ENCODE measurements at places on chromosomes 4 and X.

- no peak for DNase-seq
Observed at GRCh38 chrX:17390419-17390850, 15.4 kb downstream of the NHS start.

DNA sequence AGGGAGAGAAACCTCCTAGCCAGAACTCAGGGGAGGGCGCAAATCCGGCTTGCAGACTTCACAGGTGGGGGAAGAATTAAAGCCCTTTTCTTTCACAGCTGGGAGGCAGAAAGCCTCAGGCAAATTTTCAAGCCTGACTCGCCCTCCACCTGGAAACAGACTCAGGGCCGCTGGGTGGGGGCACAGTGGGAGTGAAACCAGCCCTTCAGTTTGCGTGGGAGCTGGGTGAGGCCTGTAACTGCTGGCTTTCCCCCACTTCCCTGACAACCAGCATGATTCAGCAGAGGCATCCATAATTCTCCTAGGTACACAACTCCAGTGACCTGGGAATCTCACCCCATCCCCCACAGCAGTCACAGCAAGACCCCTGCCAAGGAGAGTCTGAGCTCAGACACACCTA is 206.9 kb upstream of the INTU start:
- DNase-seq, result no peak

- no peak for DNase-seq
Observed at GRCh38 chr4:119765951-119766350, 137.3 kb upstream of the PDE5A start.

GRCh38 chr4:48654015-48654664 is 125.9 kb downstream of the FRYL start:
- DNase-seq, result no peak

- DNase-seq, result no peak
Observed at GRCh38 chr4:54475546-54475945, 182.2 kb upstream of the KIT start.

- peak; percentile 40 for DNase-seq
Observed at GRCh38 chrX:123878252-123878721, 18.4 kb downstream of the XIAP start.

DNA sequence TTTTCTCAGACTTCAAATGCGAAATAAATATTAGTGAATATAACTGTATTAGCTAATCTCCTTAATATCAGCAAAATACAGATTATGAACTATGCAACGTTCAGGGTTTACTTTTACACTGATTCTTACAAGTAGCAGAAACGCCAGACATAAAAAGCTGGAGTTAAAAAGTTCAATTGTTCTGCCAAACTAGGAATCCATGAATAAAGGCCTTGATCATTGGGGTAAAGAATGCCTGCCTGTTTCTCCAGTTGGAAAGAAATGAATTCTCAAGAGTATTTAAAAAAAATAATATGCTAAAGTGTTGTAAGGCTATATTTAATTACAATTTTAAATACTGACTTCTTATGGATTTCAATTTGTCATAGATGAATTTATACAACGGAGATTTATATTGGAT is 612.2 kb downstream of the DMD start:
- DNase-seq, result no peak

- DNase-seq, result no peak
Observed at GRCh38 chrX:68692651-68693050, 45.2 kb downstream of the STARD8 start.

DNA sequence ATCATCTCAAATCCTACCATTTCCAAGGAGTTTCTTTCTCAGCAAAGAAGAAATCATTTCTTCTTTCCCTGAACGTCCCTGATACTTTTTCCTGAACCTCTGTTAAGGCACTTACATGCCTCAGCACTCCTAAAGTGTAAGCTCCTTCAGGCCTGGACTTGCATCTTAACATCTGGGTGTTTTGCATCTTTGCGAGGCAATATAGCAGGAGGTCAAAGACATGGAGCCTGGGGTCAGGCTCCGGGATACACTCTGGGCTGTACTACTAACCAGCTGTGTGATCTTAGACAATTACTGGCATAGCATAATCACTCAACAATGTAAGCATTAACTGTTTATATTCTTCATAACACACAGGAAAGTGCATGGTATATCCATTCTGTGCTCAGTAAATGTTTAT is 275.5 kb upstream of the BOD1L1 start:
- no peak for DNase-seq

DNA sequence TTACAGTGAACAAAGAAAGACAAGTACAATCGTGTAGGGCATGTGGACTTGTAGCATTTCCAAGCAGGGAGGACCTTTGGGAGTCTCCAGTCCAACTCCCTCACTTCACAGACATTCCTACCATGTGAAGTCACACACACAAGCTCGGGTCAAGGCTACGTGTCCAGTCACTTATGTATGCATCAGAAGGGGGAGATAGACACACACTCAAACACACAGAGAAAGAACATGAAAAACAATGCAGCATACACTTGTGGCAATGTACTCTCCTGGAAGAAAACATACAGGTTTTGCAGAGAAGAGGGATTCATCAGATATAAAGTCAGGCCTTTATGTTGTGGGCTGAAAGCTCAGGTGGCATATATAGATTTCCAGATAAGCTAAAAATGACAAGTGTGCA is 136.1 kb upstream of the MID1 start:
- DNase-seq, result no peak

- DNase-seq, result no peak
Observed at GRCh38 chrX:20382518-20383297, 116.0 kb upstream of the RPS6KA3 start.

DNA sequence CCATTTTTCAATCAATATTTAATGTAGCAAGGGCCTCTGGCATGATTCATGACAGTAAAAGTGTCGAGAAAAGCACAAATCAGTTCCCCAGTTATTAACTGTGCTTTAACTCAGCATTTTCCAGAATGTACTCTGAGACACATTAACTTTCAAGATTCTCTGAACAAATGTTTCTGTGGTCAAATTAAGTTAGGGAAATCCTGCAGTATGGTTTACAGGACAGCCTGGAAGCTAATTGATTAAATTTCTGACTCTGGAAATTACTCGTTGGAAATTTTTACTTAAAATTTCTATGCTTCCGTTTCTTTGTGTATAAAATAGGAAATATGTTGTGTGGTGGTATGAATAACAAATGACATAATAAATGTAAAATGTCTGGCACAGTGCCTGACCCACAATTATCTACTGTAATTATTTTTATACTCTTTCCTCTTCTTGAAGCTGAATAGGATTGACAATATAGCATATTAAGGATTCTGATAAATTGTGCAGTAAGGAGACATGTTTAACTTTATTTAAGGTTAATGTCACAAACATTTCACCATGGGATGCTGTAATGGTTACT is 33.7 kb downstream of the STK32B start:
- DNase-seq, result no peak

GRCh38 chr4:68344049-68344448 is 5.8 kb downstream of the YTHDC1 start:
- no peak for DNase-seq

DNA sequence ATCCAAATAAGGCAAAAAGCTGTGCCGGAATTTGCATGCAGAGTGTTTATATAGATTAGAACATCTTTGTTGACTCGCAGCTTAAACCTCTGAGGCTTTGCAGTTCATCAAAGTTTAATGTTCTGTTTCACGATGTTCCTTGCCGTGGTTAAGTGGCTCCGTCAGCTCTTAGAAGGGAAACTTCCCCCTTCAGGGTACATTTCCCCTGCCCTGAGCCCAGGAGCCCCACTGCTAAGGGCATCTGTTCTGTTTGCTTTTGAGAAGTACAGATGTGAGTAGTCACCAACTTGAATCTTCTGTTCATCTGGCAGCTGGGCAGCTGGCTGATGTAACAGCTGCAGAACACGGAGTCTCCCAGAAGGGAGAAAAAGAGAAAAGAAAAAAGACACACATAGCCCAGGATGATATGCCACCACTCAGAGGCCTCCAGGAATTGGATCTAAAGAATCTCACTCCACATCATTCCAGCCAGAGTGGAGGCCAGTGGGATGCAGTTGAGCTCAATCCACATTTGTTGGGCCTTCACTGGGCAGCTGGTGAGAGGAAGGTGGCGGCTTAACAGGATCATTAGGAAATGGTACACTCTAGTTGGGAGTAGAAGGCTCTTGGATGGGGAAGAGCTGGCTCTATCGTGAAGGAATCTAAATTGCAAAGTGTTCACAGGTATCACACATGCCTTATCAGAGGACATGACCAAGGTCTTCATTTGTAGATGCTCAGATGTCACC is 178.7 kb upstream of the RBPJ start:
- DNase-seq, result peak; percentile 1

- no peak for DNase-seq
Observed at GRCh38 chr4:25440478-25441030, 63.5 kb downstream of the ANAPC4 start.

DNA sequence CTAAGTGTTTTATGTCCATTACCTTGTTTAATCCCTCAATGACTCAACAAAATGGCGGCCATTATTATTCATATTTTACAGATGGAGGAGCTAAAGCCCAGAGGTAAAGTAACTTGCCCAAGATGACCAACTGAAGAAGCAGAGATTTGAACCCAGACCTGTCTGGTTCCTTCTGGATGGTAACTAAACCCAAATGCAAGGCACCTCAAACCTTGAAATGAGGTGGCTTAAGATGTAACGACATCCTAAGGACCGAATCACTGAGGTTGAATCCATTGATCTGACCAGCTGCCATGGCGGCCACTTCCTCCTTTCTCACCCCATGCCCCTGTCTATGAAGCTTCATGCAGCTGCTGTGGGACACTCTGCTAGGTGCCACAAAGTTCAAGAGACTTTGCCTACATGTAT is 932 bp downstream of the TLR10 start:
- DNase-seq, result no peak

- no peak for DNase-seq
Observed at GRCh38 chr4:138444260-138444659, 202.1 kb upstream of the SLC7A11 start.
